ENCODE measurements at places on chromosomes 6 and 20. TPM values are rescaled to one million over a fixed set of nuclear protein-coding genes. Genes with fewer than 3 reads are reported as not detected.

FRS3 gene
- 2.1 TPM for total RNA-seq

SLC32A1 gene
- total RNA-seq, result not detected

ZBP1 gene
- not detected for total RNA-seq

CFAP61 gene
- not detected for total RNA-seq

EPPIN gene
- not detected for total RNA-seq

Data from epithelial cell of alveolus of lung (primary cell).